ENCODE measurements at places on chromosomes 1 and 21.

DNA sequence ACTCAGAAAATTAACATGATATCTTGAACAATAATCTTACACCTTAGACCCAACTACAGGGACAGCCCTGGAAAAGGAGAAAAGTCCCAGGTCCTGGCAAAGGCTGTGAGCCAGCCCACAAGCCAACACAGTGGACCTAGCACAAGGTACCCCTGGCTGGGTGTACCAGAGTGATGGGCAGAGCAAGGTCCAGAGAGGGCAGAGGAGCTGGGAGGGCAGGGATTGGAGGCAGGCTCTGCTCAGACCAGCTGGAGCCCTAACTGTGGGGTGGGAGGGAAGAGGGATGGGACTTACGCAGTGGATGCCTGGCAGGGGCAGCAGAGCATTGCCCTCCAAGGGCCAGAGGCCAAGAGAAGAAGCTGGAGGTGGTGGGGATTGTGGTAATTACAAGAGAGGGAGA is 101.6 kb downstream of the KCND3 start:
- no peak for DNase-seq

DNA sequence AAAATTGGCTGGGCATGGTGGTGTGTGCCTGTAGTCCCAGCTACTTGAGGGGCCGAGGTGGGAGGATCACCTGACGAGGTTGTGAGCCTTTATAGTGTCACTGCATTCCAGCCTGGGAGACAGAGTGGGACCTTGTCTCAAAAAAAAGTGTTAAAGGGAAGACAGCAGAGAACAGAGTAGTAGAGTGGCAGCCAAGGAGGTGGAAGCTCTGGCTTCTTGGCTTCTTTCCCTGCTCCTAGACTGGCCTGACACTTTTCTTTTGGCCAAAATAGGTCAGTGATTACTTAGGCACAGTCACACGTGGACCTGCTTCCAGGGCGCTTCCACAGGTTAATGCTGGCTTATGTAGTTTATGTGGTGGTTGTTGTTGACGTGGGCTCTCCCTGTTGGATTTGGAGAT is 3.2 kb downstream of the DIP2A start:
- DNase-seq, result no peak

- DNase-seq, result no peak
These were observed 76.1 kb downstream of the SIPA1L2 start for GRCh38 chr1:232553809-232554208.

GRCh38 chr1:160131803-160132565 is 16.4 kb downstream of the ATP1A2 start:
- no peak for DNase-seq

GRCh38 chr1:87979079-87979478 is 650.4 kb downstream of the LMO4 start:
- no peak for DNase-seq

DNA sequence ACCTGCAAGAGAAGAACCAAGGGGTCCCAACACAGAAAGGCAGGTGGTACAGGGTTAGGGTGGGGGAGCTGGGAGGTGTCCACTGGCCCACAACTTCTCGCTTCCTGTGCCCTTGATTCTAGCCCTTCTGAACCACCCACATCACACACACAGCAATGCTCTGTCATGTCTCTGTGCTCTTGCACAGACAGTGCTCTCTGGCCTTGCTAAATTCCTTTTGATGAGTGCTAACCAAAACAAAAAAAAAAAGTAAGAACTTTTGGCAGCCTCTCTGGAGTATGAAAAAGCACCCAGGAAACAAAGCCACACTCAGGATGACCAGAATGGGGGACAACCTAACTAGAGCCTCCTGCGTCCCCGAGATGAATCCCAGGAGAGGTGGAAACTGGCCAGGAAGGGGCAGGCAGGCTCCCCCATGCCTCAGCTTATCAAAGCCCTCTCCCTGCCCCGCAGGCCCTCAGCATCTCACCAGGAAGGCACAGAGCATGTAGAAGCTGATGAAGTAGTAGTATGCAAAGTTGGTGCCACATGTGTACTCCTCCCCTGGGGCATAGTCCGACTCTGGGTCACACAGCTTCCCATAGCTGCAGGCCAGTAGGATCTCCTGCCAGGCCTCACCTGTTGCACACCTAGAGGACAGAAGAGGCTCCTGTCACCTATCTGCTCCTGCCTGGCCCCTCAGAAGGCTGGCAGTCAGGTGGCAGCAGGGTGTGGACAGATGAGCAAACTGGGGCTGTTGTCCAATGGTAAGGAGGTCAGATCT is 27.2 kb upstream of the KIF21B start:
- no peak for DNase-seq

- DNase-seq, result no peak
These were observed 59.6 kb downstream of the PLA2G4A start for GRCh38 chr1:186888367-186888766.

- no peak for DNase-seq
These were observed 95.2 kb downstream of the NTPCR start for GRCh38 chr1:233045588-233045987.

DNA sequence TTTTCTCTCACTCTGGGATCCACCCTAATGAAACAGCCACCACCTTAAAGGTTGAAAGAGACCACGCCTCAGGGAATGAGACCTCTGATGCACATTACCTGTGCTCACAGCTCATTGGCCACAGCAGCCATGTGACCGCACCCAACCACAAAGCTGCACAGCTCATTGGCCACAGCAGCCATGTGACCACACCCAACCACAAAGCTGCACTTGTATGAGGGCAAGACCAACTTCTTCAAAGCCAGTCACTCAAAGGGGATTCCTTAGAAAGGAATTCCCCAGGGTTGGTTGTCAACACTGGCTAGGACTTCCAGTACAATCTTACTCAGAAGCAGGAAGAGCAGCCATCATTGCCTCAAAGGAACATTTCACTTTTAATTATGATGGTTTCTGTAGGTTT is 43.6 kb upstream of the PDE9A start:
- DNase-seq, result no peak

DNA sequence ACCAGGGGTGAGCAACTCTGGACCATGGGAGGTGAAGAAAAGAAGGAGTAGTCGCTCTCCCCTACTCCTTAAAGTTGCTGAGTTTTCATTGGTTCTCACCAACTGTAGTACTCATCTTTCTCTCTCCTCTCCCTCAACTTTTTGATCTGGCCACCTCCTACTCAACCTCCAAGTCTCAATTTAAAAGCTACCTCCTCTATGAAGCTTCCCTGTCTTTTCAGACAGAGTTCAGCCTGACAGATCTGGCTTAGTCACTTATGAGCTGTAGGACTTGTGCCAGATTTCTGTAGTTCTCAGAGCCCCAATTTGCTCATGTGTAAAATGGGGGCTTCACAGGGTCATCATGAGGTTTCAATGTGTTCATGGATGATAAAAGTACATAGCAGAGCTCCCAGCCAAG is 34.5 kb upstream of the HTR1D start:
- DNase-seq, result no peak

DNA sequence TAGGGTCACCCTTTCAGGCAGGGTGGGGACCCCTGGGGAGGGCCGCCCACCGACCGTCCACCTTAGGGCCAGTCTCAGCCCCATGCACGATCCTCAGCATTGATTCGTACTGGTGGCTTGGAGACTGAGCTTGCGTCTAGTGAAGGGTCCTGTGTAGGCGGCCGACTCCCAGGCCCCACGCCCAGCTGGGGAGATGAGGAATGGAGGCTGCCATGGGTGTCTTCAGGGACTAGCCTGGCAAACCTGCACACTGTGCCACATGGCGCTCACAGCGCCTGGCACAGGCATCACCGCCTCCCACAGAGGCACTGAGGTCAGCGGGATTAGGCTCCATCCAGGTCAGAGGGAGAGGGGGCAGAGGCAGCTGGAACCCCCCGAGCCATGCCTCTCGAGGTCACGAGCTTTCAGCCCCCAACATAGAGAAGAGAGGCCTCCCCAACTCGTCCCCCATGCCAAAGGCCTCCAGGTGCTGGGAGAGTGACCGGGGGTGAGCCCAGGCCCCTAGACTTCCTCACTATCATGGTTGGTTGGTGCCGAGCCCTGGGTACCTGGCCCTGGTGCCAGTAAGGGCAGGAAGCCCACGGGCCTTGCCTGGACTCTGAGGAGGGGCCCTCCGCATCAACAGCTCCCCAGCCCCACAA is 51.0 kb downstream of the SIK1 start:
- DNase-seq, result no peak

- no peak for DNase-seq
These were observed 549.3 kb downstream of the NCAM2 start for GRCh38 chr21:21547368-21547953.

- DNase-seq, result no peak
These were observed 48.3 kb upstream of the CR2 start for GRCh38 chr1:207405814-207406213.

DNA sequence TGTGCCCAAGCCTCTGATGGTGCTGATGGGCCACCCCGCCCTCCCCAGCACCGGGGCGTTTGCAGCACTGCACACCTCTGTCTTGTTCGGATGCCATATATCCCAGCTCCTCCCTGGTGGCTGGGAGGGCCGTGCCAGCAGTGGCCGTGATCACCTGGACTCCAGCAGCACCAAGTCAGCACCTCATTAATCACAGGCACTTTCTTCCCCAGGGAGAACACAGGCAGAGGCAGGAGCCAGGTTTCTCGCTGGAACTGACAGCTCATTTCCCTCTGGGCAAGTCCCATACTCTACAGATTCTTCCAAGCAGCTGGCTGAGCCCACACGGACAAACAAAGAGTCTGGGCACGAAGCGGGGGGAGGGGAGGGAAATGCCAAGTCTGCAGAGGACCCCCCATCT is 141.7 kb upstream of the EDN2 start:
- no peak for DNase-seq

DNA sequence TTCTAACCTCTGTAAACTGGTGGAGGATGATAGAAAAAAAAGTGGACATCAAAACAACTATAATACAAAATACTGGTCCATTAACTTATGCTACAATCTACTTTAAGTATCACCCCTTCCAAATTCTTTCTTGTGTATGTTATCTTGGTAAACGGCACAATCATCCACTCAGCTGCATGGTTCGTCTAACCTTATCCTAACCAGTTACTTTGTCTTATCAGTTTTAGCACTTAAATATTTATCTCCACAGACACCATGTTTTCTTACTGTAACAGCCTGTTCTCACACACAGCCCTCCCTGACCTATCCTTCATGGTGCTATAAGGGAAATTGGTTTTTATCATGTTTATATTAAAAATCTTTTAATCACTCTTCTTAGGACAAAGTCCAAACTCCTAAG is 157.2 kb downstream of the PTGER3 start:
- DNase-seq, result no peak

GRCh38 chr1:231065510-231066241 is 25.6 kb upstream of the FAM89A start:
- DNase-seq, result no peak

- DNase-seq, result no peak
These were observed 91.6 kb downstream of the DNAH14 start for GRCh38 chr1:225021037-225021436.

DNA sequence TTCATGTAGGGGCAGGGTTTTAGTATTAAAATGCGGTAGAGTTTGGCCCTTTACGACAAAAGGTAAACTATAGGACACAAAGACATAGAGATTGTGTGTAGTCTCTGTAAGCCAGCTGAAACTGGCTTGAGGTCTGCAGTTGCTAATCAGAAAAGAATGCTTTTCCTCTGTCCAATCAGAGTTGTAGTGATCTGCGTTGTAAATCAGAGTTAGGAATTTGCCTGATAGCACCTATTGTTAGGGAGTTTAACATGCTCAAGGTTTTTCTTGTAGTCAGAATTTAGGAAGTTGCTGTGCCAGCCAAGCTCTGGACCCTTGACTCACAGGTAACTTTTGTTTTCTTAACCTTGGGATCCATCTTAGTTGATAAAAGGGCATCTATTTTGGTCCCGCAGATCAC is 61.2 kb upstream of the VTCN1 start:
- no peak for DNase-seq

- no peak for DNase-seq
These were observed 5.9 kb downstream of the PRRX1 start for GRCh38 chr1:170669586-170670530.

DNA sequence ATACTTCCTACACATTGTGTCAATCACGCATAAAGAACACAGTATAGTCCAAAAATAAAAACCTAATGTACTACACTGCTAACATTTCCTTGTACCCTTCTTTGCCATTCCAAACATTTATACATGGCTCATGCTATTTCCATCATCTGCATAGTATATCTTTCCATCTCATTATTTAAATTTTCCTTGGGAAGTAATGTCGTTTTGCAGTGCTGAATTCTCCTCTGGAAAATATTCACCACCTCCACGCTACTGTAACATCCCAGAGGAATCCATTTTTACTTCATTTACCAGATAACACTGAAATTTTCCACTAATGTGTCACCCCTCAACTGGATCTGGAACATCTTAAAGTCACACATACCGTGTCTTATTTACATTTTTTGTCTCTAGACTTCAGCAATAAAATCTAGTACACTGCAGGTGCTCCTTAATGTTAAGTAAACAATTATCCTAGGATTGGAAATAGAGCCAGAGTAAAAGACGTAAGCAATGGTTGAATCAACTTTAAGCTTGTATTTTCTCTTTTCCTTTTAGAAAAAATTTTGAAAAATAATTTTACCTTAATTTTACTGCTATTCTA is 881.0 kb downstream of the AMY1C start:
- DNase-seq, result no peak

DNA sequence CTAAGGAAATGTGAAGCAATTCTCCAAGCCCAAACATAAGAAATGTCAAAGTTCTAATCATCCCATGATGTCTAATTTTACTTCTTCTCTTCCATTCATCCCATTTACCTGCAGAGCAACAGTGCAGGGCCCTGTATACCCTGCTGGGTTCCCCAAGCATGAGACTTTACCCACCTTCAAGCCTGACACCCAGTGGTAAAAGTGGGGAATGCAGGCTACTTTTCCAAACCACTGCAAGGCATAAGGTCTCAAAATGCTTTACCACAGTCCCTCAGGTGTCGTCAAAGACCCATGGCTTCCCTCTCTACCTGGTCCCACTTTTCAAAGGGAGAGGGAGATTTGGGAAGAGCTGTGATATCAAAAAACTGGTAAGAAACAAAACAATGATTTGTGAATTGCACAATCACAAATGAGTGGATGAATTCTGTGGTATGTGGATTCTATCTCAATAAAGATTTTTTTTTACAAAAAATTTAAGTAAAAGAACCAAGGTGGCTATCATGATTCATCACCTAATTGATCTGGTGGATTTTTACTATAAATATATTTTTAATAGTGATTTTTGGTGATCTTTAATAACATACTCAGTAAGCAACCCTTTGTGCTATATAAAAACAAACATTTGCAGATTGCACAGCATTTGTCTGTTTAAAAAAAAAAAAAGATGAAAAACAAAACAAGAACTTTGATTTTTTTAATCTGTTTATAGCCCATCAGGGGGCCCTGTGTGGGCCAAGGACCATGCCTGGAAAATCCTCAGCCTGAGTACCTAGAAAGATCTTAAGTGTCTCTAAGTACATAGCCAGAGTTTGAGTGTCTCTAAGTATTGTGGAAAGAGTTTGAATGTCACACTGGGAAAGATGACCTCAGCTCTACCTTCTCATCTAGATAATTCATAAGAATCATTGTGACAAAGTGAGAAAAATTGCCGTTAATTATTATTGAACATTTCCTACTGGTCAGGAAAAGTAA is 73.1 kb upstream of the GJB5 start:
- DNase-seq, result peak; percentile 40
